ENCODE measurements at places on chromosomes 2 and 18.

- DNase-seq = no peak
Measured at GRCh38 chr2:151269798-151270568, 8.3 kb upstream of the RBM43 start.

- DNase-seq = no peak
Measured at GRCh38 chr2:161161074-161161706, 962 bp downstream of the TANK start.

DNA sequence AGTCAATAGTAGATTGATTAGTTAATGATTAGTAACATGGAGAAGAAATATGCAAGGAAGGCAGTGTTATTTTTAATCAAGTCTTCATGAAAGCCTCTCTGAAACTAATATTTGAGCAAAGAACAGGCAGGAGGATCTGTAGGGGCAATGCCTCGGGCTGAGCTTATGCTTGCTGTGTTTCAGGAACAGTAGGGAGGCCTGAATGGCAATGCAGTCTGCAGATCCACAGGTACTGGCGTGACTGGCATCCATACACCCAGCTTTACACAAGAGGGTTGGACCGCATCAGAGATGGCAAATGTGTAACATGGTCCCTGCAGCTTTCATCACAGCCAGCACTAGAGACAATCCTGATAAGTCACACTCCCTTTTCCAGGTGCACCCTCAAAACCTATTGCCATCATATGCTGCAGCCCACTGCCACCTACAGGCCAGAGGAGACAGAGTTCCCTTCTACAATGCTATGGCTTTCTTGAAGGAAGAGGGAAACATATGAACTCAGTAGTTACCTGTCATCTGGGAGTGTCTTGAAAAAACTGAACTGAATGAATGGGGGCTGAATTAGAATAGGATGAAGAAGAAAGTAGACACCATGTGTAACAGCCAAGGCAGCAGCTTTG lies 582.4 kb upstream of the RAB6C start:
- no peak for DNase-seq

- DNase-seq = peak; percentile 81
Measured at GRCh38 chr18:10787293-10787901, 261.6 kb downstream of the NAPG start.

DNA sequence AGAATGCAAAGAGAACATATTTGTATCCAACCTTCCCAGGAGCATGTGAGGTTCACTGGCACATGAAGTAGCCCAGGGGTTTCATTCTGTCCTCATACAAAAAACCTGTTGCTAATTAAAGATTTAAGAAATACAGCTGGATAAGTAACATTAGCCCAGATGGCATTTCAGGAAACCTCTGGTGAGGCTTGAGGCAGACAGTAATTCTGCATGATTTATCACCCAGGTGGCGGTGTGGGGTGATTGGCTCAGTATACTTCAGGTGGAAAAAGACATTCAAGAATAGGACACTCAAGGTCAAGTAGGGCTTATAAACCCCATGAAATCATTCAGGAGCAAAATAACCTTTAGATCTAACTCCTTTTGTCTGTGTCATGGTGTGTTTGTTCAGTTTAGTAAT lies 237.4 kb downstream of the RNF144A start:
- no peak for DNase-seq

DNA sequence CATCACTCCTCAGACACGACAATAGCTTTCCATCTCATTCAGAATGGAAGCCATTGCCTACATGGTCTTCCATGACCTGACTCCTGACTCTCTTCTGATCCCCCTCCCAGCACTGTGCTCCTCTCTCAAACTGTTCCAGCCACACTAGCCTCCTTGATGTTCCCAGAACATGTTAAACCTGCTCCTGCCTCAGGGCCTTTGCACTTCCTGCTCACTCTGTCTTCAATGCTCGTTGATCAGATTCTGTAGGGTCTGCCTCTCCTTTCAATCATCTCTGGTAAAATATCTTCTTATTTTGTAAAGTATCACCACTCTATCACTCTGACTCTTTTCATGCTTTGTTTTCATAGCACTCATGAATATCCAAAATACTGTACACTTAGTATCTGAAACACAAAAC lies 84.9 kb downstream of the SESTD1 start:
- DNase-seq = no peak

GRCh38 chr2:98479959-98480524 lies 35.4 kb downstream of the INPP4A start:
- DNase-seq = no peak

DNA sequence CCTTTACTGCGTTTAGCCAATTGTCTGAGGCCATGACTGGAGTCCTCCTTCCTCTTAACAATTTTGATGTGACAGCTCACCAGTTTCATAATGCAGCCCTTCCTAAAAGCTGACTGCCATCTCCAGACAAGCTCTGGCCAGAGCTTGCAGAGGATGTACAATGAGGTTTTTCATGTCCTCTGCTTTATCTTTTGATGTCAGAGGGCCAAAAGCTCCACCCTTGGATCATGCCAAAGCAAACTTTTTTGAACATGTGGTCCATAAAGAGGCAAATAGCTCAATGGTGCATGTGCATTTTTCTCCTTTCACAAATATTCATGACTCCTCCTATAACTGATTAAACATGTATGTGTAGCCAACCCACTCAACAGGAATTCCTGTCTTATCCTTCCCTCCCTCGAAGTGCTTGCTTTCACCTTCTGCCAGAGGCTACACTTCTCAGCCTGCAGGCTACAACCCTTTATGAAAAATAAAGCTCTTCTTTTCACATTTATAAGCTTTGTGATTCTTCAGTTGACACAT lies 266.2 kb downstream of the FBXO15 start:
- DNase-seq = no peak

DNA sequence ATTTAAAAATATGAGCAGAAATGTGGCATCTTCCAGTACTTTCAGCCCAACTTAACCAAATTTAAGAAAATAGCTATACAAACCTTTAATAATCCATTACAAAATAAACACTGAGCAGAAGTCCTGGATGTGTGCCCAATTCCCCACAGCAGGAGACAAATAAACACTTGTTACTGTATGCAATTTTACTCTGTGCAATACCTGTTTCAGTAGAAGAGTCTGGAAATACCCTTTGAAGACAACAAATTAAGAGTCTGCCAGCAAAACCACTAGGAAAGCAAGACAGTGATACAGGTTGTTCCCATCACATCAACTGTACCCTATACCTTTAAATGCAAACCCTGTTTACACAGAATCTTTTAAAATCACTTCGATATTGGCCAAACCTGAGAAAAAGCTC lies 41.4 kb upstream of the RNU4ATAC start:
- DNase-seq = no peak

DNA sequence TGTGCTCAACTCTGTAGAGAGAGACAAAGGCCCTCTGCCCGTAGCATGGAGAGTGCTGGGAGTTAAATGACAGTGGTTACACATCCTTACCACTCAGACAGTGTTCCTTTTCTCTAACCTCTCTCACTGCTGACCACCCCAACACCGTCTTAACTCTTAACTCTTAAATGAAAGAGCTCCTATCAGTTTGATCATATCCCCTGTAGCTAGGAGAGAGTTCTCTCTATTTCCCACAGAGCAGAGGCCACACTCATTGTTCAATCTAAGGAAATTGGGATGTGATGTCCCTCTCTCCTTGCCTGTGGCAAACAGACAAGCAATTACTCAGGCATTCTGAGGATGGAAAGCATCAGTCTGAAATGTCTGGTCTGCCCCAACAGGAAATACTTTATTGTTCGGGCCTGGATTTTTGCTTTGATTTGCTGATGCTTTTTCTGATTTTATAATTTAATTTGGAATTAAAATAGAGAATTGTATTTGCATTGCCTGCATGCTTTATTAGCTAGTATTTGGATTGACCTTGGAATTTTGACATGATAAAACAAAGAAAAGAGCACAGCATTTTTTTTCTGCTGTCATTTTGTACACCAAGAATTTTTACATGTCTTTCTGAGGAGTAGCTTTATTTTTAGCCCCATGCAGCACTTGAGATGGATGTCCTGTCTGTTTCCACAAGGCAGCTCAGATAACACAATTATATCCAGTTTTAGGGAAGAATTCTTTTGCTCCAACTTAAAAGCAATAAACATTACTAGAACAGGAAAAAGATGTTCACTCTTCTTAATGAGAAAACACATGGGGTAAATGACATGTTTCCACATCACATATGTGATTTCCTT lies 27.7 kb upstream of the IER3IP1 start:
- DNase-seq = no peak

GRCh38 chr18:78782951-78783563 lies 196.6 kb upstream of the SALL3 start:
- DNase-seq = no peak

- DNase-seq = no peak
Measured at GRCh38 chr2:190409616-190410015, 1.5 kb downstream of the MFSD6 start.

DNA sequence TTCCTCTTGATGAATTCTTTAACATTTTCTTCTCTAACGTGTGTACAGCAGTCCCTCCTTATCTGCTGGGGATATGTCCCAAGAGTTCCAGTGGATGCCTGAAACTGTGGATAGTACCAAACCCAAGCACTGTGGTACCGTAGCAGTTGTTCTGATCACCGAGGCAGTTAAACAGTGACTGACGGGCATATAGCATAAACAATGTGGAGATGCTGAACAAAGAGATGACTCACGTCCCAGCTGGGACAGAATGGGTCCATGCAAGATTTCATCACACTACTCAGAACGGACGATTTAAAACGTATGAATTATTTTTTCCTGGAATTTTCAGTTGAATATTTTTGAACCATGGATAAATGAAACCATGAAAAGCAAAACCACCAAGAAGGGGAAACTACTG lies 54.5 kb upstream of the SPAG16 start:
- no peak for DNase-seq

DNA sequence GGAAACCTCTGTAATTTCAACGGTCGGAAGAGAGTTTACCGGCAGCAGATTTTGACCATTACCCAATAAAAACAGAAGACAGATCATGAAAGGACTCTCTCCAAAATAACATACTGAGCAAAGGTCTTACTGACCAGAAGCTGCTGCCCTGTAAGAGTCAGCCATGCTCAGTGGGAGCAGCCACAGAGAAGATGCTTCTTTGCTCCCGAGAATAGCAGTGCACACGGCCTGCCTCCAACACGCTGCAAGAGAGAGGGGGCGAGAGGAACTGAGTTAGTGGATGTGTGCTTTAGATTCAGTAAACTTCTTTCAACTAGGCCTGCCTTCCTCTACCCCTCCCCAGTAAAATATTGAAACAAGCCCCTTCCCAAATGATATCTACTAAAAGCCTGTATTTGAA lies 103.7 kb downstream of the NCK2 start:
- no peak for DNase-seq

DNA sequence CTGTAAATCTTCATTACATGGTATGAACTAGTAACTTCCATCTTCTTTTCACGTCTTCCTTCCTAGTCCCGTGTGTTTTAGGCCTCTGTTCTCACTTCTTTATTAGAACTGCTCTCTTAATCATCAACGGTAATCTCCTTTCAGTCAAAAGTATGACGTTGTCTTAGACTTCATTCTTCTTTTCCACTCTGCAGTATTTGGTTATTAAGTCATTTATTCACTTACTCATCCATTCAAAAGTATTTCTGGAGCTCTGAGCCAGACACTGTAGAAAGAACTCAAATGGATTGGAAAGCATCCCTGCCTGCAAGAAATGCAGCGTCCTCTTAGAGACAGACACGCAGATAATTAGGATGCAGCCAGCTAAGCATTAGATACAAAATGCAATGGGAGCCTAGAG lies 494.6 kb upstream of the NRP2 start:
- DNase-seq = no peak

- DNase-seq = no peak
Measured at GRCh38 chr2:103172821-103173220, 411.0 kb downstream of the TMEM182 start.

- no peak for DNase-seq
Measured at GRCh38 chr18:9217743-9218451, 81.3 kb downstream of the ANKRD12 start.

- no peak for DNase-seq
Measured at GRCh38 chr2:150557020-150557600, 69.6 kb upstream of the RND3 start.

DNA sequence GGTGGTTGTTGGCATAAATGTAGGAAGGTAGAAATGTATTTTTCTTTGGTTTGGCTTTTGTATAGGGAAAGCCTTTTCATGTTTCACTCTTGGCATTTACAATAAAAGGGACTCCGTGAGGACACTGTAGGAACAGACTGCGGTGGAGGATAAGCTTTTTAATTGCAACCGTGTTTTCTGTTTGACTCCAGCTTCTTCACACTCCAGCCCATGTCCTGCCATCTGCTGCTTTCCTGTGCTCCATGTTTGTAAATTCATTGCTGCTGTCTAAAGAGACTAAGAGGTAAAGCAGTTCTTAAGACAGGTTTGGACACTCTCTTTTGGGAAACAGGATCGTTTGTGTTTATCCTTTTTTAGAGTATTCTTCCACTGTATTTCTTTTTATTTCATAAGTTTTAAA lies 33.3 kb downstream of the WDR75 start:
- no peak for DNase-seq

GRCh38 chr2:269356-270030 lies 4.7 kb downstream of the ACP1 start:
- no peak for DNase-seq
